ENCODE measurements at places on chromosomes 1 and 21.

DNA sequence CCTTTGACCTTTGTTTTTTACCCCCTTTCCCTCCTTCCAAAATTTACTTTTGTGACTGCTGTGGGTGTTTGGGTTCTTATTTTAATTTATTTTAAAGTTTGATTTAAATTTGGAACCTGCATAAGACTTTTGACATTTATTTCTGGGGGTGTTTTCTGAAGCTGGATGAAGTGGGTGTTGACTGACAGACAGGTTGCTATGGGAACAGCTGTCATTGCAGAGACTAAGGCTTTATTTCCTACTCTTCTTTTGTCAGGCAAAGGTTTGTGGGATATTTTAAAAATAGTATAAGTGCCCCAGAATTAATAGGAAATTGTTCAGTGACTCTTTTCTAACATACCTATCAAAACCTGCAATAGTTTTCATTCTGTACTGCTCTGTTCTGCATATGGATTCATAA lies 290.8 kb upstream of the ESRRG start:
- H3K36me3 ChIP-seq: no peaks in the 10 kb centered on the region
- no peaks in the 10 kb centered on the region for H3K27me3 ChIP-seq
- H3K27ac ChIP-seq: no peak overlapping the region
- no peak for DNase-seq

DNA sequence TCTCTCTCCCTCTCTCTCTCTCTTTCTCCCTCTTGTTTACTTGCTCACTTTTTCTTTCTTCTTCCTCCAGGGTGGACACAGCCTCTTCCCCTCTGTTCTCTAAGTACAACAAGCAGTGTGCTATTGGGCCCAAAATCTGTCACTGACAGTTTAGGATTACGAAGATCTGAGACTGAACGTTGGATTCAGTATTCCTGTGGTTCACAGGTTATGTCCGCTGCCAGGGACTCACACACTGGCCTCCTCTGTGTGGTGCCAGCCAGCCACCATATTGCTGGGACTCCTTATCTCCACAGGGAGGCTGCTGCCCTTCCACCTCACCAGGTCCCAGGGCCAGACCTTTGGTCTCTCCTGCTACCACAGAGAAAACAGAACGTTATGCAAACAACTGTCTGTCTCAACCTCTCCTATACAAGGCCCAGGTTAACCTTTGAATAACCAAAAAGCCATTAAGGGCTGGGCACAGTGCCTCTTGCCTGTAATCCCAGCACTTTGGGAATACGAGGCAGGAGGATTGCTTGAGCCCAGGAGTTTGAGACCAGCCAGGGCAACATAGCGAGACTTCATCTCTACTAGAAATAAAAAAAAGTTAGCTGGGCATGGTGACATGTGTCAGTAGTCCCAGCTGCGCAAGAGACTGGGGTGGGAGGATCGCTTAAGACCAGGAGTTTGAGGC lies 171.9 kb upstream of the RAB4A start:
- no peaks in the 10 kb centered on the region for H3K27me3 ChIP-seq
- H3K27ac ChIP-seq: peak overlapping the region; percentile 26
- H3K36me3 ChIP-seq: no peaks in the 10 kb centered on the region
- DNase-seq: peak; percentile 43
- H3K4me1 ChIP-seq: peaks cover 31% of the 10 kb centered on the region
- H3K4me3 ChIP-seq: no peak overlapping the region

DNA sequence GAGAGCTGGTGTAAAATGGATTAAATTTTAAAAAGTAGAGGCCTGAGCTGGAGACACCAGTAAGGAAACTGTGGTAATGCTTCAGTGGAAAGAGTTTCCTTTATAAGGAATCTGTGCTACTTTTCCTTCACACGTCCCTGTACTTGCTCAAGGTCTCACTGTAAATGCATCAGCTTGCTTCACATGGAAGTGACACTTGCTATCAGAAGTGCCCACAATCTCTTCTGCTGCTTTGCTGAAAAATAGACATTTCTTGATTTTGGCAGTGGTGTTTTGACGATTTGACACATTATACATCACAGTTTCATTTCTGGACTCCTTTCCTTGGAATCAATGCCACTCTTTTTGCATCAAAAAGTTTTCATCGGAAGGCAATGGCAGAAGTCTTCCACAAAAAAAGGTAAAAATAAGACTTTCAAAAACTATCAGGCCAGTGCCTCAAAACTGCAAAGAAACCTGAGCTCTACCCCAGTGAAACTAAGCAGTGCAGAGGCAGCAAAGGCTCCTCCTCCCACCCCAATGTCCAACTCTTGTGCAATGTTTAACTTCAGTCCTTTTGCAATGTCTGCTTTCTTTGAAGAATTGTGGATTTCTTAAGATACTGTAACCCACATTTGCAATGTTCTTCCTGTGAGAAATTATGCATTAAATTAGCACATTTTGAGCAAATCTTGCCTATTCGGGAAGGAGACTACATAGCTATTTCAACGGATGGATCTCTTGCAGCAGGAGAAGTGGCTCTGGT lies 18.4 kb upstream of the TSPAN2 start:
- H3K4me1 ChIP-seq: peaks cover 4% of the 10 kb centered on the region
- no peaks in the 10 kb centered on the region for H3K36me3 ChIP-seq
- H3K27ac ChIP-seq: no peak overlapping the region
- no peaks in the 10 kb centered on the region for H3K27me3 ChIP-seq
- peak; percentile 20 for DNase-seq

DNA sequence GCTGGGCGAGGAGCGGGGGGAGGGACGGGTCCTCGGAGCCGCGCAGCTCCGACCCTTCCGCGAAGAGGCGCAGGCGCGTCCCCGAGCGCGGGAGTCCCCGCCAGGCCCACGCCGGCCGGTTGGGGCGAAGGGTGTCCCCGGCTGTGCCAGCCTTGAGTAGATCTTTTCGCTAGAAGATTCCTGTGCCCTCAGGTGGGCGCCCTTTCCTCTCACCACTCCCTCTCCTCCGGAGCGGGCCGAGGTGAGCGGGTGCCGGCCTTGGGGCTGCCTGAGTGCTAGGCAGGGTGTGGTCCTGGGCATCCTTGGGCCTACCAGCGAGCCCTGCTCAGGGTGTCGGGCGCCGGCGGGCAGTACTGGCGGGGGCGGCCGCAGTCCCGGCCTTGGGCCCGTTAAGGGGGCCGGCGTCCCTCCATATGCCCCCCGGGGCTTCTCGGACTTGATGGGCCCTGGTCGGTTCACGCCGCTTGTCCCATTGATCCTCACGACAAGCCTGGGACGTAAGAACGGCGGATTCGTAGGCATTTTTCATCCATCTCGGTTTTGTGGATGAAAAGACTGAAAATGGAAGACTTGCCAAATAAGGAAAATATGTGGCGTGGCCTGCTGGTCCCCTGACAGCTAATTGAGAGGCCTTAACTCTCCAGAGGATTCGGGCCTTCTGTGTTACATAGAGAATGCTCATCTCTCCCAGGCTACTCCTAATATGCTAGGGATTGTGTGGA lies 712 bp downstream of the DEGS1 start:
- peak; percentile 68 for DNase-seq
- peak overlapping the region; percentile 35 for H3K27ac ChIP-seq
- no peaks in the 10 kb centered on the region for H3K27me3 ChIP-seq
- no peaks in the 10 kb centered on the region for H3K36me3 ChIP-seq

DNA sequence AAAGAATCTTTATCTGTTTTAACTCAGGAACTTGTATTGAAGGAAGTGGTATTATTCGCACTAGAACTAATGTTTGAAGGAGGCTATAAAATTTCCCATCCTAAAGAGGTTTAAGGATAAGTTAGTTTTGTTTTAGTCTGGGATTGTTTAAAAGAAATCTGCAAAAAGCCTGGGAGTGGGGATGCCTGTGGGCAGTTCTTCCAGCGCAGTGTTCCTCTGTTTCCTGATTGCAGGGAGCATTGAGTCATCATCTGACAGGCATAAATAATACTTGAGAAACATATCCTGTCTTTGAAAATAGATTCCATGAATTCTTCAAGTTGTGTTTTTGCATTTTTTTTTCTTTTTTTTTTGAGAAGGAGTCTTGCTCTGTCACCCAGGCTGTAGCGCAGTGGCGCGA lies 350.8 kb upstream of the PTBP2 start:
- H3K27ac ChIP-seq: no peak overlapping the region
- no peaks in the 10 kb centered on the region for H3K27me3 ChIP-seq

All from Caco-2 (cell line).